Activated T-cell treated with anti-CD3 and anti-CD28 coated beads for 1 hour (primary cell): ENCODE measurements at places on chromosomes 7 and 10.

DNA sequence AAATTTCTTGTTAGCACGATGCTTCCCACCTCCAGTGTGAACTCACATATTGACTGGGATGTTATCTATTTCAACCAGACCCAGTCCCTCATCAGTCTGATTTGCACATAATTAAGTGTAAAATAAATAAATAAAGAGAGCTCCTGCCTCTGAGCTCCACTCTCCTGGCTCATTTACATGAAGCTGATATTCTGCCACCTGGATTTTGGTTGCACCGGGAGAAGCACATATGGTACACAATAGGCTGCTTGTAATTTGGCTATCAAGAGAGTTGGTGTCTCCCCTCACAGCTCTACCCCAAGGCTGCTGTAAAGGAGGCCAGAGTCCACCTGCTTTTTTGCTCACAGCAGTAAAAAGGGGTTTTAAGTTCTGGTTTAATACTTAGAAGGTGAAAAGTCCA is 610.5 kb downstream of the KCNMA1 start:
- DNase-seq = no peak

- no peak for DNase-seq
Measured at GRCh38 chr7:103504505-103505135, 58.6 kb upstream of the SLC26A5 start.

DNA sequence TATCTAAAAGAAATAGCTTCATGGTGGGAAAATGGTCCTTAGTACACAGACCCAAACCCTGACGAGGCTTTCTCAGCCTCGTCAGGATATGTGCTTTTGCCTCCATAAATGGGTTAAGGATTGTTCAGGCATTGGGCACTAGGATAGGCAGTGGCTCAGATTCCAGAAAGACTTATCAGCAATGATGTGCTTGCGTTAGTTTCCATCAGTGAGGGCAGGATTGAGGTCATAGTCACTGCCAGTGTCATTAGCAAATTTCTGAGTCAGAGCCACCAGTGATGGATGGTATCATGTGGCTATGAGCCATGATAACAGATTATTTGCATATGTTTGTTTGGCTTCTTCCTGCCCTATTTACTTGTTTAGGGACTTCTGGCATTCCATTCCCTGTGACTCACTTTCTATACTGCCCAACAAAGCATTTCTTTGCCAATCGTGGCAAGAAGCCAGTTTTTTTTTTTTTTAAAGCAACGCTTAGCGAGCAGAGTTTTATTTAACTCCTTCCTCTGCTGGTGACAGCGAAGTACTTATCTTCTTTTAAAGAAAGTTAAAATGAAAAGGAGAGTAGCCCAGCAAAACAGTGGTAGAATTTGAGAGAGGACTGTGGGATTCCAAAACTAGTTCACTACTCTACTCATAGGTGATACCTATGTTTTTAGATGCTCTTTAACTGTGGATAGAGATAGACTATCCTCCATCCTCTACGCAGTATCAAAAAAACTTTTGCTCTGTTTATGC is 44.4 kb downstream of the MYPN start:
- no peak for DNase-seq

GRCh38 chr7:44794331-44794730 is 2.1 kb upstream of the PPIA start:
- DNase-seq = no peak

DNA sequence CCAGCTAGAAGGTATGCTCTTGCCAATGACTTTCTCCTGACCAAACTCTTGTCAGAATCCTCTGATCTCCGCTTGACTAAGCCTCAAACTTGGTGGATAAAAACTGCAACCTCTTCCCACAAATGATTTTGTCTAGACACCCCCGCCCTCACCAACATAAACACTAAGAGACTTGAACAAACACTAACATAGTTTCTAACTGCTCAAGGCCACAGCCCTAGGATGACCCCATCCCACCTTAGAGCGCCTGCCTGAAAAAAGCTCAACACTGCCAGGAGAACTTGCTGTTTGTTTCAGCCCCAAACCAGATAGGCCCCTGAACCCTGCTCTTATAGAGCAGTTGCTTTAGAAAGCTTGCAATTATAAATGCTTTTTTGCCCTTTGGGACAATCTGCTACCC is 71.8 kb downstream of the LRRN3 start:
- DNase-seq = no peak
